ENCODE measurements at places on chromosomes 1 and 21. TPM values are rescaled to one million over a fixed set of nuclear protein-coding genes. Genes with fewer than 3 reads are reported as not detected.

DNA sequence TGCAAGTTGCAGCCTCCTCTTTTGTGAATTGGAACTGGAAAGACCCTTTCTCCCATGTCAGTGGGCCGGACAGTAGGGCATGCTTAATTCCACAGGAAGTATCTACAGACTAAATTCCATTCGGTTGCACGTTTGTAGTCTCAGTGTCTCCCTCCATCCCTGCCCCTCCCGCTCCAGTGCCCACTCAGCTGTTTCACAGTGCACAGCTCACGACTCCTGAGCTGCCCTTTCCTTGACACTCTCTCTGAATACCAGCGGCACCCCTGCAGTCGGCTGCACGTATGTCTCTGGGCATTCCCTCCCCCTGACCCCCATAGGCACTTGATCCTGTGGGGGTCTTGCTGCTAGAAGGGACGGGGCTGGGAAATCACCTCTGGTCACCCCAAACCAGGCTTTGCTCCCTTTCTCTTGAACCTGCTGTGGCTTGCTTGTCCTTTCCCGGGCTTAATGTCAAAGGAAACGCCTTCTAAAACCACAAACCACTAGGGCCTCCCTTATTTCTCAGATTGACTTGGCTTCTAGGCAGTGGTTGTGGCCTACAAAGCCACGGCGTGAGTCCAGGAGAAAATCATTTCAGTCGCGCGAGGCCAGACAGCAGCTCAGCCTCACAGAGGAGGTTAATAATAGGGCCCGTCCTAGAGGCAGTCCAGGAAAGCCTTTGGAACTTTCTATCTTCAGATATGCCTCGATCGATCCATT, 365.3 kb upstream of the PROX1 start:
- DNase-seq, result no peak
- peaks cover 1% of the 10 kb centered on the region for H3K27me3 ChIP-seq
- no peak overlapping the region for H3K4me3 ChIP-seq

NR0B2 gene
- not detected for total RNA-seq

GRCh38 chr1:33297911-33298622, 22.8 kb downstream of the A3GALT2 start:
- no peak overlapping the region for H3K4me3 ChIP-seq
- no peak for DNase-seq
- peaks cover 5% of the 10 kb centered on the region for H3K36me3 ChIP-seq
- peaks cover 8% of the 10 kb centered on the region for H3K4me1 ChIP-seq

GRCh38 chr21:45477176-45478114, 64.8 kb downstream of the SLC19A1 start:
- H3K4me1 ChIP-seq, result peaks cover 11% of the 10 kb centered on the region
- H3K27ac ChIP-seq, result no peak overlapping the region
- no peak overlapping the region for H3K4me3 ChIP-seq
- peaks cover 3% of the 10 kb centered on the region for H3K27me3 ChIP-seq
- no peak for DNase-seq
- H3K36me3 ChIP-seq, result peaks cover 5% of the 10 kb centered on the region

DNA sequence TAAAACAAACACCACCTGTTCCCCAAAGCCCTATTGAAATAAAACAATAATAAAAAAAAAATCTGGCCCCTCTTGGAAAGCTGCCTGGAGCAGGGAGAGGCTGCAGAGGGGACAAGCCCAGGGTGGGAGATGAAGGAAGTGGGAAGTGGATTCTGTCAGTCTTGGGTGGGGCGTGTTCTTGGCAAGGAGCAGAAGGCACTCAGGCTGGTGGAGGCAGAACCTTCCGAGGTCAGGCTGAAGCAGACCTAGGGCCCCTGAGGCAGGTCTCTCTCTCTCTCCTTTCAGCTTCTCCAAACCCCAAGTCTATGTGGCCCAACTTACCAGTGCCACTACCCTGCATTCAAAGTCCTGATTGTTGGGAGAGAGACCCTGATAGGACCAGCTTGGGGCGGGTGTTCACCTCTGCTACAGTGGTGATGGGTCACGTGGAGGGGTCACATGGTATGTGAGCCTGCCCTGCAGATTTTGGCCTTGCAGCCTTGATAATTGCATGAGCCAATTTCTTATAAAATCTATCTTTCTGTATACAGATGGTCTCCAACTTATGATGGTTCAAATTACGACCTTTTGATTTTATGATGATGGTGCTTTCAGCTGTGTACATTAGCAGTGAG, 145.4 kb upstream of the C1orf174 start:
- H3K36me3 ChIP-seq, result no peaks in the 10 kb centered on the region
- no peak overlapping the region for H3K4me3 ChIP-seq
- no peak for DNase-seq
- H3K27me3 ChIP-seq, result peaks cover 4% of the 10 kb centered on the region
- H3K4me1 ChIP-seq, result no peaks in the 10 kb centered on the region

DNA sequence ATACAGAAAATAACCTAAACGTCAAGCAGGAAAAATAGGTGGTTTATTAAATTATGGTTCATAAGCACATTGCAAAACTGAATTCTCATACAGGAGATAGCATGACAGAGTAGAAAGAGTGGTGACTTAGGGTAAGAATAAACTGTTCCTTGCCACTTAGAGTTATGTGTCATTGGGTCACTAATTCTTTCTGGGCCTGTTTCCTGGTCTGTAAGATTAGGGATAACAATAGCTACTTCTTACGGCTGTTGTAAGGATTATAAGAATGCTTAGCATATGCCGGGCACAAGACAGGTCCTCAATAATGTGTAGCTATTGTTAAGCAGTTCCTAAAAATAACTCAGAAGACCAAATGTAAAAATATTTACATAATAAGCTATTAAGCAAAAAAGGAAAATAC, 24.2 kb downstream of the SNRNP40 start:
- peaks cover 1% of the 10 kb centered on the region for H3K27me3 ChIP-seq
- no peaks in the 10 kb centered on the region for H3K4me1 ChIP-seq
- no peak for DNase-seq
- H3K36me3 ChIP-seq, result no peaks in the 10 kb centered on the region

LENEP gene
- total RNA-seq, result 1.3 TPM

DNA sequence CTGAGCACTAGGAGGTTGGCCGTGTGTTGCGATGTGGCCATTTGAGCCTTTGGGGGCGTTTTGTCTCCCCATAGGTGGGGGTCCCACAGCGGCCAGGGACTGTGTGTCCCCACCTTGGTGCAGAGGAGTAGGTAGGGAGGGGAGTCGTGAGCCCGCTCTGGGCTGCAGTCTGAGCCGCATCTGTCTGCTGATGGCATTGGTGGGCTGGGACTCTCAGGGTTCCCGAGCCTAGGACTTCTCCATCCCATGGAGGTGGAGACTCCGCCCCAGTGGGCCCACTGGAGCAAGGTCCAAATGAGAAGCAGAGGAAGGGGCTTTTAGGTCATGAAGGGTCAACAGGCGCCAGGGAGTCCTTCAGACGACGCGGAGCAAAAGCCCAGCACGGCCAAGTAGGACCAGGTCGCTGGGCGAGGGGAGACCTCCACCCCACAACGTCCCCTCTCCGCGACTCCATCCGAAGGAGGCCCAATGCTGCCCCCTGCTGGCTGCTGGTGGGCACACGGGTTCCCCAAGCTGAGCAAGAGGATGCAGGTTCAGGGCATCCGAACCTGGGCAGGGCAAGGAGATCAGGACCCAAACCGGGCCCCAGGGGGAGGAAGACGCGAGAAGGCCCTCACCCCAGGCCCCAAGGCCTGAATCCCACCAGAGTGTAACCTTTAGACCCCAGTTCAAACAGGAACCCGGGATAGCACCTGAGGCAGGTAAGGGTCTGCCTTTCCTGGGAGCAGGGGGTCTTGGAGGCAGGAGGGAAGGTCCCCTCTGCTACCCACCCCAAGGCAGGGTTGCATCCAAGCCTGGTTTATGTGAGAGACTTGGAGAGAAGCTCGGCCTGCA, 14.9 kb downstream of the TTC34 start:
- H3K4me1 ChIP-seq, result no peaks in the 10 kb centered on the region
- no peaks in the 10 kb centered on the region for H3K36me3 ChIP-seq
- DNase-seq, result peak; percentile 83

AK4 gene
- total RNA-seq, result 2.6 TPM
